ENCODE measurements at places on chromosomes 5 and 9.
A peak's percentile ranks its signal among the peaks of the same experiment; 100 is the strongest.

GRCh38 chr9:129885018-129885669 is 49.9 kb downstream of the USP20 start:
- DNase-seq, result peak; percentile 61

DNA sequence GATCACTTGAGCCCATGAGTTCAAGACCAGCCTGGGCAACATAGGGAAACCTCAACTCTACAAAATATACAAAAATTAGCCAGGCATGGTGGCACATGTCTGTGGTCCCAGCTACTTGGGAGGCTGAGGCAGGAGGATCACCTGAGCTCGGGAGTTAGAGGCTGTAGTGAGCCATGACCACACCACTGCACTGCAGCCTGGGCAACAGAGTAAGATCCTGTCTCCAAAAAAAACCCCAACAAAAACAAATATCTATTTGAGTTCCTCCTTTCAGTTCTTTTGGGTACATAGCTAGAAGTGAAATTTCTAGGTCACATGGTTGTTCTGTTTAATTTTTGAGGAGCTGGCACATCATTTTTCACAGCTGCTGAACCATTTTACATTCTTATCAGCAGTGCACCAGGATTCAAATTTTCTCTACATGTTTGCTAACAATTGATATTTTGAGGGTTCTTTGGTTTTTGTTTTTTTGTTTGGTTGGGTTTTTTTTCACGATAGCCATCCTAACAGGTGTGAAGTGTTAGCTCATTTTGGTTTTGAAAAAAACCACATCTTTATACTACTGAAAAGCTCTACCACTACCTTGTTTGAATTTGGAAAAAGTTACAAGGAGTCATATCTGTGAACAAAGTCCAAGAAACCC is 176.9 kb upstream of the SLC12A2 start:
- no peak for DNase-seq

DNA sequence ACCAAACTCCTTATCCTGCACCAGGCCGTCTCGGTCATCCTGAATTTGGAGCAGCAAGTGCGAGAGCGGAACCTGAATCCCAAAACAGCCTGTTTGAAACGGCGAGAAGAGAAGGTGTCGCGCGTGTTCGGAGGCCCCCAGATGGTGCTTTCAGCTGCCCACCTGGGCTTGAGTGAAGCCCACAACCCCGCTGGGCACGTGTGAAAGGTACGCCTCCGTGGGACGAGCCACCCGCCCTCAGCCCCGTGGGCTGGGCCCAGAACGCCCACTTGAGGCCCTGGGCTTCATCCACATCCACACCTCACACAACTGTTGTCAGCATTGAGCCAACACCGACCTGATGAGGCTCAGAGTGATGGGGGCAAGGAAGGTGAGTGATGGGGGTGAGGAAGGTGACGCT is 72.8 kb downstream of the INSL6 start:
- DNase-seq, result no peak

- no peak for DNase-seq
These were observed 26.7 kb downstream of the TMEM174 start for GRCh38 chr5:73199671-73200070.

DNA sequence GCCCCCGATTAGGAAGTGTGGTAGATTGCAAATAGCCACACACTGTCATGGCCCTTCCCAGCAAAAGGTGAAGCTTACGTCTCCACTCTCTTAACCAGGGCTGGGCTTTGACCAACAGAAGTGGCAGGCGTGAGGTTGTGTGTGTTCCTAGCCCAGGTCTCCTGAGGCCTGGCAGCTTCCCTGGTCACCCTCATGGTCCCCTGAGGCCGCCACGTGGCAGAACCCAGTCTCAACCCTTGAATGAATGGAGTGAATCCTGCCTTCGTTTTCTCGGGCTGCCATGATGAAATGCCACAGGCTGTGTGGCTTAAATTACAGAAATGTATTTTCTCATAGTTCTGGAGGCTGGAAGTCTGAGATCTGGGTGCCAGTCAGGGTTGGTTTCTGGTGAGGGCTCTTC is 370.4 kb downstream of the IRX2 start:
- no peak for DNase-seq

GRCh38 chr5:82635561-82636288 is 357.6 kb upstream of the RPS23 start:
- no peak for DNase-seq

DNA sequence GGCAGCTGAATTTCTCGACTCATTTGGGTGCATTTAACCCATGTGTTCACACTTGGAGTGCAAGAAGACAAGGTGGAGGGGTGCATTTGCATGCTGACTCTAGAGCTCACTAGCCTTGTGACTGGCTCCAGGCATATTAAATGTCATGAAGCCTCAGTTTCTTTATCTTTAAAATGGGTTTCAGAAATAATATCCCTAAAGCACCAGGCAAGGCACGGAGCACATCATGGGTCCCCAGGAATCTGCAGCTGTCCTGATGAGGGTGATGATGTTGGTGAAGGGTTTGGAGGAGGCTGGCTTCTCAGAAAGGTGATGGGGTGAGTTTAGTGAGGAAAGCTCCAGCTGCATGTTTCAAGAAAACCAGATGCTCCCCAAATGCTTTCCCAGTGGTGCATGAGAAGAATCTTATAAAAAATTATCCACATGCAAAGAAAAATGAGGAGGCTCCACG is 14.8 kb downstream of the STC2 start:
- DNase-seq, result no peak

- no peak for DNase-seq
These were observed 38.5 kb downstream of the VPS13A start for GRCh38 chr9:77215874-77216273.

DNA sequence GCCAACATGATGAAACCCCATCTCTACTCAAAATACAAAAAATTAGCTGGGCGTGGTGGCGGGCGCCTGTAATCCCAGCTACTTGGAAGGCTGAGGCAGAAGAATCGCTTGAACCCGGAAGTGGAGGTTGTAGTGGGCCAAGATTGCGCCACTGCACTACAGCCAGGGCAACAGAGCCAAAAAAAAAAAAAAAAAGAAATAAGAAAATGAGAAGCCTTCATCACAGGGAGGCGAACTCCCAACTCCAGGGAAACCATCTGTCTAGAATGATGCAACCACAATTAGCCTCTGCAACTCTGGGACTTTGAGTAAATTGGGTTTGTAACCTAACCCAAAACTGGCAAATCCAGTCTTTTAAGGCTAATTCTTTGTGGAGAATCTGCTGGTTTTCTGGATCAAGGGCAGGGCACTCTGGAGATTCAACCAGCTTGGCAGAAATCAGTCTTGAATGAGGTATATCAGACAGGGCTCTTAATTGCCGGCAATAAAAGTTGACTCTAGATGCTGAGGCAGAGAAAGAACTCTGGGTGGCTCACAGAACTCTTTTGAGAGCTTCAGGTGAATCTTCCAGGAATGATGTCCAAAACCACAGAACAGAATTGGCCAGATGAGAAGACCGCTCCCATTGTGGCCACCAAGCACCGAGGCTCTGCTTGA is 9.9 kb downstream of the S100Z start:
- DNase-seq, result no peak

- no peak for DNase-seq
These were observed 428.6 kb upstream of the ADAMTSL1 start for GRCh38 chr9:18045326-18045725.

DNA sequence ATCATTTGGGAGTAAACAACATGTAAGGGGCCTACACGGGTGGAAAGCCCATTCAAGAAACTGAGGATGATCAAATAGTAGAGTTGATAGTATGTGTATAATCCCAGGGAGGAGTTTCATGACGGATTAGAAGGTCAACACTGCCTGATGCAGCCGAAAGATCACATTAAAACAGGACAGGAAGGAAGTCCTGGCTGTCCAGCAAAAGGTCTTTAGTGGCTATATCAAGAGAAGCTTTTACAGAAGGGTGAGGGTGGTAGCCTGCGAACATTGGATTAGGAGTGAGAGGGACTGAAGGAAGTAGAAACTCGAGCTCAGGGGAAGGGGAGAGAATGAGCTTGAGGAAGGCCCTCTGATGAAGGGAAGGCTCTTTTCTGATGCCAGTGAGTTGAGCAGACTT is 36.0 kb downstream of the DOCK8 start:
- DNase-seq, result no peak

DNA sequence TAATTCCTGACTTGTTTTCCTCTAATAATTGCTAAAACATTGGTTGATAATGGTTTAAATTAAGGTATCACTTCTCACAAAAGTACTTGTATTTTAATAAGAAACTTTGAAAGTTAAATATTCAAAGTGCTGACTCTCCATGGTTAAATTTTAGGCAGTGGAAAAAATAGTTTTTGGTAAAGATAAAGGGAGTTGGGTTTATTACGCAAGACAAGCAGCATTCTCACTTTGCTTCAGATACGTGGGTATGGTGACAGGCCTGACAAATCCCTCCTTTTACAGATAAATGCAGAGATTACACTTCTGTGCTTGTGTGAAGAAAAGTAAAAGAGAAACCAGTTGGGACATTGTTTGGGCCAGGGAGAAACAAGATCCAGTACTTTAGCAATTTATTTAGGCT is 14.5 kb upstream of the FAM170A start:
- no peak for DNase-seq

GRCh38 chr9:34272101-34272541 is 56.9 kb downstream of the KIF24 start:
- DNase-seq, result no peak

DNA sequence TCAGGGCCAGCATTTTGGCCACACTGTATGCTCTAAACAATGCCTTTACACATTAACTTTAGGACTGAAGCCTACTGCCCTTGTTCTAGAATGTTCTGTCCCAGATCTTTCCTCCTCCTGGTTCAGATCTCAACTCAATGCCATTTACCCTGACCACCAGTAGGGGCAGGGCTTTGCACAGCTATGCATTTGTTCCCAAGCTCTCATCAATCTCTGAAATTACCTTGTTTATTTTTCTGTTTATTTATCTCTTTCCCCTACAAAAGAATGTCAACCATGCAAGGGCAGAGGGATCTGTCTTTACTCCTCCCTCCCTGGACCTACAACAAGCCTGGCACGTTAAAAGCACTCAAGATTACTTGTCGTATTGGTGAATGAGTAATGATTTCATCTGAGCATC is 612.9 kb downstream of the BNC2 start:
- no peak for DNase-seq

- DNase-seq, result no peak
These were observed 4.5 kb upstream of the CDK7 start for GRCh38 chr5:69230181-69230580.

- no peak for DNase-seq
These were observed 763.8 kb downstream of the DTWD2 start for GRCh38 chr5:118224546-118224945.

DNA sequence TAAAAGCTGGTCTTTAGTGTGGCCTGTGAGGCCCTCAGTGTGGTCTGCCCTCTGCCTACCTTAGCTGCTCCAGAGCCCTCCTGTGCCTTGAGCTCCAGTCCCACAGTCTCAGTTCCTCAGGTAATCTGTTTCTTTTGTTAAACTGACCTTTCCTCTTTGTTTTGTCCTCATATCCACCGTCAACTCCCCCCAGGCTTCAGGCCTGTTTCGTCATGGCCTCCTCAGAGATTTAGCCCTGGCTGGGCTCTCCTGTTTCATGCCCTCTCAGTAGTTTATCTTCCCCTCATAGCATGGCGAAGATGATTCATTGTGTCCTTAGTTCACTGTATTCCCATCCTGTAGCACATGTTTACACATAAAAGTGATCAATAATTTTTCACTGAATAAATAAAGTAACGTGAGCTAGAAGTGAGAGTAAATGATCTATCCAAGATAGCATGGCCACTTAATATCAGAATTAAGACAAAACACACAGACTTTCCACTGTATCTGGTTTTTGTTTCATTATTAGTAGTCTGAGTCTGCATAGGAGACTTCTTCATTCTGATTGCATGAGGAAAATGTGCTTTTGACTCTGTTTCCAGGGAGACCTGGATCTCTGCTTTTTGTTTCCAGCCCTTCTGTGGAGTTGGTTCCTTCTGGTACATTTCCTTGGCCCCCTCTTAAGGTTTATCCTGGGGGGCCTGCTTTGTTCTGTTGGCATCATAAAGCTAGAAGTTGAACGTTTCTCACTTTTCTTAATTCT is 70.5 kb downstream of the SNX24 start:
- DNase-seq, result no peak

DNA sequence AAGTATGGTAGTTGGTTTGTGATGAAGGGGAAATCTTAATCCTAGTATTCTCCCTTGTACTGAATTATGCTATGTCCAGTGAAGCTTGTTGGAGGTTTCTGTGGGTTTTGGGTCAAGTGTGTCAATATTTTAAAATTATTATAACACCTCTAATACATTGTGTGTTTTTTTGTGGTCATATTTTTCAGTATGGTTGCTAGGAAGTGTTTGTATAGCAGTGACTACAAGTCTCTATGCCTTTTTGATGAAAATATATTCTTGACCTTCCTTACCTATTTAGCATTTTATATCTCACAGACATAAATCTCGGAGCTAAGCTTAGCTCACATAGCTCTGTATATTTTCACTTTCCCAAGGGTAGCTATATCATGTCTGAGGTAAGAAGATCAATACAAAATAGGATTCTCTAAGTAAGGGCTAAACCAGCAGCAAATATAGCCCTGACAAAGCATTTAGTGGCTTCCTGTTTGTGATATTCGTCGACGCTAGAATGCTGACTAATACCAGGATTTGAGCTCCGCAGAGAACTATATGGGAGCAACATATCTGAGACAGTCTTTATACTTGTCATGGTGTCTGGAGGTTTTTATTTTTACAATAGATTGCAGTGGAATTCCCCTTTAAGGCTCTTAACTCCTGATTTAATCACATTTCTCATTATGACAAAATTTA is 82.3 kb downstream of the MACIR start:
- no peak for DNase-seq

GRCh38 chr9:122498883-122499288 is 11.7 kb upstream of the OR1J2 start:
- peak; percentile 14 for DNase-seq

- no peak for DNase-seq
These were observed 575.8 kb downstream of the TLE1 start for GRCh38 chr9:81113453-81114124.

DNA sequence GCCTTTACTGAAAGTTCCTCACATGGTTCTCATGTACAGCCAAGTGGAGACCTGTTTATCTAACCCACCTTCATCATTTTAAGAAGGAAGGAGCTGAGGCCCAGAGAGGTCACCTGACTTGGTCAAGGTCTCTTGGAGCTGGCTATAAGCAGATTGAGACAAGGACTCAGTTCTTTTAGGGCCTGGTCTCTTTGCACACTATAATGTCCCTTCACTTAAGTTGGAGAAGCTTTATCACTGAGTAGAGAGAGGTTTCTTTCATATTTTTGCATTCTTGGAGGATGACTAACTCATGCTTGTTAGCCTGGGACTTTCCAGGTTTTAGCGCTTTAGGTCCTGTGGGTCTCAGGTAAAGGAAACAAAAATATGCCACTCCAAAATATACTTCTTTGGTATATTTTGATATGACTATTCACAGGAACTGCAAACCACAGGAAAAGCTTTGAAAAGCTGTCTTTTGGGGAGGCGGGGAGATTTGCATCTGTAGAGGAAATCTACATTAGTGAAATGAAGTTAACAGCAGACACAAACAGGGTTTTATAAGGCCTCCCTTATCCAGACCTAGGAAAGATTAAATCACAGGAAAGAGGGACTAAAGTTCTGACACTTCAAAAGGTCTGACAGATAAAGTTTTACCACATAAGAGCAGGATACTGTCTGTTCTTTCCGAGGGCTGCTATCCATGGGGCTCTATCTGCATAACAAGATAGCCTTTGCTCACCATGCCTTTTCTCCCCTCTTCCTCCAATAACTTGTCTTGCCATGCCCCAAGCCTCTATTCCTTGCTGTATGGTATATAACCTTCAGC is 95.8 kb upstream of the ANKRD55 start:
- peak; percentile 41 for DNase-seq

- DNase-seq, result no peak
These were observed 20.9 kb downstream of the CCNJL start for GRCh38 chr5:160291467-160291866.

- DNase-seq, result no peak
These were observed 196.9 kb downstream of the TSSK1B start for GRCh38 chr5:113237893-113238292.

Measured in stimulated activated naive CD8-positive, alpha-beta T cell treated with anti-CD3 and anti-CD28 coated beads, Interleukin-15, Interleukin-2, amounts not matched to agents 100 U/mL and 50 U/mL, for 24 hours (primary cell).